ENCODE measurements at places on chromosomes 12 and 14.

GRCh38 chr14:31529053-31529452, 32.2 kb upstream of the NUBPL start:
- H3K4me3 ChIP-seq, result no peak overlapping the region
- H3K27me3 ChIP-seq, result no peaks in the 10 kb centered on the region
- DNase-seq, result no peak
- no peaks in the 10 kb centered on the region for H3K4me1 ChIP-seq

GRCh38 chr12:14950421-14950820, 11.0 kb downstream of the ARHGDIB start:
- H3K27ac ChIP-seq, result peak overlapping the region; percentile 100
- DNase-seq, result no peak
- peaks cover 52% of the 10 kb centered on the region for H3K4me1 ChIP-seq
- H3K27me3 ChIP-seq, result no peaks in the 10 kb centered on the region
- H3K4me3 ChIP-seq, result peak overlapping the region; percentile 2

- no peak overlapping the region for H3K27ac ChIP-seq
- no peak for DNase-seq
- H3K4me3 ChIP-seq, result no peak overlapping the region
- H3K27me3 ChIP-seq, result no peaks in the 10 kb centered on the region
Measured at GRCh38 chr14:52086711-52087110, 17.9 kb upstream of the NID2 start.

- no peaks in the 10 kb centered on the region for H3K36me3 ChIP-seq
- DNase-seq, result no peak
- no peaks in the 10 kb centered on the region for H3K27me3 ChIP-seq
- no peak overlapping the region for H3K27ac ChIP-seq
- no peaks in the 10 kb centered on the region for H3K4me1 ChIP-seq
Measured at GRCh38 chr12:85016413-85016812, 19.7 kb downstream of the TSPAN19 start.

- H3K4me1 ChIP-seq, result no peaks in the 10 kb centered on the region
- H3K36me3 ChIP-seq, result no peaks in the 10 kb centered on the region
- no peak overlapping the region for H3K27ac ChIP-seq
- no peak overlapping the region for H3K4me3 ChIP-seq
- DNase-seq, result no peak
Measured at GRCh38 chr12:24431872-24432271, 482.4 kb upstream of the SOX5 start.

DNA sequence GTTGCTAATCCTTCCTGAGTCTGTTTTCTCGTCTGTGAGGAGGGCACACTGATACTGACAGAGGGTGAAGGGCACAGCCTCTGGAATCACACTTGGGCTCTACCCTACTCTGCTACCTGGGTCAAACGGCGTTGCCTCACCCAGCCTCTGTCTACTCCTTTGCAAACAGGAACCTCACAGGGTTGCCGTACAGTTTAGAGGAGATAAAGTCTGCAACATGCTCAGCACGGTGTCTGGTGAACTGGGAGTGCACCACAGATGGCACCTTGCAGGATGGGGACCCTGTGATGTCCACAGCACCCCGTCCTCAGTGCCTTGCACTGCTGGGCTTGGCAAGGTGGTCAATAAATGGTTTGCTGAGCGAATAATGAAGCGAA, 38.3 kb downstream of the TESC start:
- H3K36me3 ChIP-seq, result no peaks in the 10 kb centered on the region
- H3K27ac ChIP-seq, result no peak overlapping the region
- no peak for DNase-seq
- peaks cover 19% of the 10 kb centered on the region for H3K4me1 ChIP-seq
- H3K4me3 ChIP-seq, result no peak overlapping the region

Measured in GM12878 (cell line).